Osteocyte (in vitro differentiated cells): ENCODE measurements at places on chromosomes 4 and X. TPM values are rescaled to one million over a fixed set of nuclear protein-coding genes. Genes with fewer than 3 reads are reported as not detected.

DNA sequence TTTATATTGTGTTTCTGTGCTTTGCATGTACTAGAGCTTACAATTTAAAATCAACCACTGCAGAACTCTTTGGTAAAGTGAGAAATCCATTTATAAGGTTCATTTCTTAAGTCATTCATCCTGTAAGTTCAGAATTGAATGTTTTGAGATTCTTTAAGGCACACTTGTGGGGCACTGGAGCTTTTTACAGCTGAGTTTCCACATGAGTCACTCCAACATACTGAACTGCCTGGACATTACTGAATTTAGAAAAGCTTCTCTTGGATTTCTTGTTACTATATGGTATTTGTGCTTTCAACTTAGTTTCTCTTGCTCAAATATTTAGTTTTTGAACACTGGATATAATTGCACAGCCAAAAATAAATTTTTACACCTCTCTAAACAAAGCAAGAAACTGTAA, 226.3 kb downstream of the PACRGL start:
- DNase-seq = no peak

IL15 gene
- 3.8 TPM in 2 replicates for total RNA-seq

SPANXA2 gene
- total RNA-seq = not detected in 2 replicates

DNA sequence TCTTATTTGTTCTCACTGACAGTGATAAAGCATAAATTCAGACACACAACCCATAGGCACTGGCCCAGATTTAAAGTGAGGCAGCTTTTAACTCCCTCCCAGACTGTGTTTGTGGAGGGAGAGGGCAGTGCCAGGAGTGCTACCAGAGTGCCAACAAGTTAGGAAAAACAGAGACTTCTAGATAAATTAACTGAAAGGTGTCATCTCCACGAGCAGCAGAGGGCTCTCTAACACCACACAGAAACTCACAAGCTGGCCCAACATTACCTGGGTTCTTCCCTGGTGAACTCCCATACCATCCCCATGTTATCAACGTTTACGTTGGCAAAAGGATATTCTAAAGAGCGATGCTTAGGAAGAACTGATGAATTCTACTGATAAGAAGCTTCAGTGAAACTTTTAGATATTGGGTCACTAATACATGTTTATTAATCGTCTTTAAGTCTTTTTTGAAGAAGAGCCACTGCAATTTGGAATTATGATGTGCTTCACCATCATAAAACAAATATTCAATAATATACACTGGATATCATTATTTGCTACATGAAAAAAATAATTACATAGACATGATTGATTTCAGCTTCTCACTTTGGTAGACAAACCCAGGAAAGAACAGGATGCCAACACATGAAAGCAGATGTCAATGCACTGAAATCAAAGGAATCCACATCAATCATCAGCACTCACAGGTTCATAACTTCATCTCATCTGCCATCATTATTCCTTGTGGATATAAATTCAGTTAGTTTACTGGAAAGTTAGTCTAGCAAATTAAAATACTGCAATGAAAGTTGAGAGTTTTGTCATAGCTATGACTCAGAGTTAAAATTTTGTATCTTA, 121.2 kb upstream of the NAP1L5 start:
- DNase-seq = no peak

MRPS18C gene
- total RNA-seq = 38.9 and 39.1 TPM in 2 replicates

- no peak for DNase-seq
Measured at GRCh38 chrX:131227608-131228007, 61.5 kb downstream of the IGSF1 start.

SHISA3 gene
- total RNA-seq = 3.9 and 4.9 TPM in 2 replicates

RBM47 gene
- total RNA-seq = 0.11 TPM in 1 of 2 replicates, not detected in the other

DNA sequence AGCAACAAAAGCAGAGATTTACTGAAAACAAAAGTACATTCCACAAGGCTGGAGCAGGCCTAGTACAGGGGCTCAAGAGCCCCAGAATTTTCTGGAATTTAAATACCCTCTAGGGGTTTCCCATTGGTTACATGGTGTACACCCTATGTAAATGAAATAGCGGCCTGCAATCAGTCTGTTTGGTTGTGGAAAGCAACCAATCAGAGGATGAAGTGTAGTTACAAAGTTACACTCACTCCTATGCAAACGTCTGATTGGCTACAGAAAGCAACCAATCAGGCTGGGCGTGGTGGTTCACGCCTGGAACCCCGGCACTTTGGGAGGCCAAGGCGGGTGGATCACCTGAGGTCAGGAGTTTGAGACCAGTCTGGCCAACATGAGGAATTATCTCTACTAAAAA, 13.8 kb upstream of the TXLNG start:
- DNase-seq = no peak

DNA sequence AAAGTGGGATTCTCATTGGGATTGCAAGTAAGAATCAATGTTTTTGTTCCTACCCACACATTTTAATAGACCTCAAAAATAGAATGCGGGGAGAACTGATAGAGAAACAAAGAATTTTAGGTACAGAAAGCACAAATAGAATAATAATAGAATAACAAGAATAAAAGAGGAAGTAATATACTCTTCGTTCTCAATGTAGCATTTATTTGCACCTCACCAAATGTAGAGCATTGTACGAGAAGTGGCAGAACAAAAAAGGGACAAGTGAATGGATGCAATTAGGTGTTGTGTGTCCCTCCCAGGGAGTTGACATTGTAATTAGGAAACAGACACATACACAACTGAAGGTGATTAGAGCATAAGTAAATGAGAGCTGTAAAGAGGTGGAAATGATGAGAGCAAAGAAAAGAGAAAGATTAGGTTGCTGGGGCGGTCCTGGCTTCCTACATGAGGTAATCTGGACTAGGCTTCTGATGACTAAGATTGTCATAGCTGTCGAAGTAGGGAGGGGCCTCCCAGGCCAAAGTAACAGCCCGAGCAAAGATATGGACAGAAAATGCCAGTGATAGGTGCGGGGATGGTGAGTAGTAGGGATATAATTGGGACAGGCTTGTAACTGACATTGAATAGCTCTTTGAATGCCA, 10.4 kb downstream of the RAB9A start:
- no peak for DNase-seq

TBC1D25 gene
- total RNA-seq = 16.4 and 19.9 TPM in 2 replicates

PCYT1B gene
- 1.0 and 1.1 TPM in 2 replicates for total RNA-seq

PAGE2 gene
- not detected in 2 replicates for total RNA-seq

GRCh38 chrX:116009861-116010710, 160.5 kb upstream of the AGTR2 start:
- no peak for DNase-seq

DNA sequence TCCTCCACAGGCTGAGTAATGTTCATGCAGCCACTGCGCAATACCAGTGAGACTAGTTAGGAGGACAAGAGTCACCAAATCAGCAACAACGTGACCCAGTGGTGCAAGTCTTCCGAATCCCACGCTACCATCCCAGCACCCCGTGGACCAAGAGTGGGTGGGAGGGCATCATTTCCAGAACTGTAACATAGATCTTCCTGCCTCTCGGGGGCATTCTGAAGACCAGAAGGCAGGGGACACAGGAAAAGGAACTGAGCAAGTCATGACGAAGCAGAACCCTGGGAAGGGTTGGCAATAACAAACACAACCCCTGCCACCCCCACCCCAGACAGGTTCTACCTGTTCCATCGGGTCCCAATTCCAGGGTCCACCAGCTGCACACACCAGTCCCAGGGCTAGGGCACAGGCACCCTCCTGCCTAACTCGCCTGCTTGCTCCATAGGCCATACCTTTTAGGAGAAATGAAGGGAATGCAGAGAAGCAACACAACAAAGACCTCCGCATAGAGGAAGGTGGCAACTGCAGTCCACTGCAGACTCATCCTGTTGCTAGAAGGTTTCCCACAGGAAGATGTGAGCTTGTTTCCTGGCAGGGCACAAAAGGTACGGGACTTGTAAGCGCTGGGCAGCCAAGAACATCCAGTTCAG, 1.4 kb downstream of the BCAP31 start:
- DNase-seq = no peak

DNA sequence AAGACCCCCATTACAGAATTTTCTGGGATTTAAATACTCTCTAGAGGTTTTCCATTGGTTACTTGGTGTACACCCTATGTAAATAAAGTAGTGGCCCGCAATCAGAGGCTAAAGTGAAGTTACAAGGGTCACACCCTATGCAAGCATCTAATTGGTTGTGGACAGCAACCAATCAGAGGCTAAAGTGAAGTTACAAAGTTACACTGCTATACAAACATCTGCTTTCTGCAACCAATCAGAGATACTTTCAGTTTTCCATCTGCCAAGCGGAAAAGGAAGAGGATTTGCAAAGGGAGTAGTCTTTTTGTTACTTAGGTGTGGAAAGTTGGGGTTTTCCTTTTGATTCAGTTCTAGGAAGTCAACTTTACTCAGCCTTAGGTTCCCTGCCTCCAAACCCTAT, 2.0 kb upstream of the ATRX start:
- DNase-seq = no peak

NR3C2 gene
- total RNA-seq = 0.42 and 0.75 TPM in 2 replicates

GRCh38 chr4:83150653-83151330, 36.3 kb upstream of the PLAC8 start:
- no peak for DNase-seq

BGN gene
- total RNA-seq = 1,581 and 1,633 TPM in 2 replicates

ZNF185 gene
- 8.0 TPM in 2 replicates for total RNA-seq

PRDM5 gene
- 9.4 and 10.2 TPM in 2 replicates for total RNA-seq

GRCh38 chrX:147958291-147958690, 22.8 kb upstream of the FMR1NB start:
- no peak for DNase-seq

DNA sequence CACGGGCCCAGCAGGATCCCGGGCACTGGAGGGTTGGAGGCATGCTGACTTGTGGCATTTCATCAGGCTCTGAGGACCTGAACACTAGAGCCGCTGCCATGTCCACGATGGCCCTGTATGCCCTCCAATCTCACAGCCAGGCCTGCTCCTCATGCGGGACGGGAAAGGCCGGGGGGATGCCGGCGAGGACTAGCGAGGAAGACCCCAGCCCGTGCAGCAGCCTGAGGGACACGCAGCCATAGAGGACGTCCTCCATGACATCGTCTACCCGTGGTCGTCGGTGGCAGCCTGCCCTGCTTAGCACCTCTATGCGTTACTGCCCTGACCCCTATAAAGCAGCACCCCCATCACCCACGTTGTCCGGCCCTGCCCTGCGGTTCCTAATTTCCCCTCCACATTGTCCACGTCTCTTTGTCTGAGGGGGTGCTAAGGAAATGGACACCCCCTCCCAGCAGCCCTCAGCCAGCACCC, 32.6 kb downstream of the HMX1 start:
- peak; percentile 85 for DNase-seq

- no peak for DNase-seq
Measured at GRCh38 chr4:186204103-186204559, 12.8 kb downstream of the CYP4V2 start.

DNA sequence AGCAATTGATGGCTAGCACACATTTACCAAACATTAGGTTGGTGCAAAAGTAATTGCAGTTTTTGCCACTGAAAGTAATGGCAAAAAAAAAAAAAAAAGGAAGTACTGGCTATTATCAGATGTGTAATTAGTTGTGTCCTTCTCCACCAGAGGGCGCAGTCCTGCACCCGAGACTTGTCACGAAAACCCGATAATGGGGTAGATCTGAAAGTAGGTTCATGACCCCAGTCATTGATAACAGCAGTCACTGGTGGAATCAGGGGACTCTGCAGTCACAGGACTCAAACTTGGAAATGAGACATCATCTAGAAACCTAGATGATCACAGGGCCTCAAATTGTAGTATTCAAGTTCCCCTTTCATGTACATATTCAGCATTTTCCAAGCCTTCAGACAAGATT, 13.1 kb upstream of the ACOT9 start:
- DNase-seq = no peak

RTL9 gene
- total RNA-seq = 0.05 TPM in 1 of 2 replicates, not detected in the other

GRCh38 chr4:118351851-118352827, 664 bp downstream of the PRSS12 start:
- DNase-seq = no peak

MAGEE2 gene
- total RNA-seq = not detected in 2 replicates

- no peak for DNase-seq
Measured at GRCh38 chr4:148044089-148044911, 312.4 kb downstream of the ARHGAP10 start.

SSX2 gene
- not detected in 2 replicates for total RNA-seq

- DNase-seq = no peak
Measured at GRCh38 chrX:12955882-12956703, 18.8 kb upstream of the TMSB4X start.

DNA sequence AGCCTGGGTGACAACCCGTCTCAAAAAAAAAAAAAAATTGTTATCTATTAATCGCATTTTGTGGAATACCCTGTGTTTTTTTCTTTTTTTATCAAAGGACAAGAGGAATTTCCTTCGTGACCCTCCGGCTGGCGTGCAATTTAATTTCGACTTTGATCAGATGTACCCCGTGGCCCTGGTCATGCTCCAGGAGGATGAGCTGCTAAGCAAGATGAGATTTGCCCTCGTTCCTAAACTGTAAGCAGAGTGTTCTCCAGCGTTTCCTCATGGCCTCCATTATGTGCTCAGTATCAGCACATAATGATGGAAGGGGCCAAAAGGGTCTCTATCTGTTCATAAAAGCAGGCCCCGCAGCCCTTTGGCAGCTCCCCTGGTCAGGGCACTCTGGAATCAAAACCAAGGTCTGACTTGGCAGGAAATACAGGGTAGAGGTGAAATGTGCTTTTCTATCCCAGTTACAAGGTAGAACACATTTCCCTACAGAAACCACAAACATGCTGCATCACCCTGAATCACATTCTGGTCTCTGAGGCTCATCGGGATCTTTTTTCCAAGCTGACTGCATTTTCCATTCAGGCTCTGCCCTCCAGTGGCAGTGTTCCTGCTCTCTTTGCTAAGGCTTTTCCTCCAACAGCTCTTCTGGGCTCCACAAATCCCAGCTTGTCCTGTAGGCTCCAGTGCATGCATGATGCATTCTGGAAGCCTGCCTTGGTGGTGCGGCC, 24.4 kb downstream of the SYAP1 start:
- DNase-seq = no peak

DNA sequence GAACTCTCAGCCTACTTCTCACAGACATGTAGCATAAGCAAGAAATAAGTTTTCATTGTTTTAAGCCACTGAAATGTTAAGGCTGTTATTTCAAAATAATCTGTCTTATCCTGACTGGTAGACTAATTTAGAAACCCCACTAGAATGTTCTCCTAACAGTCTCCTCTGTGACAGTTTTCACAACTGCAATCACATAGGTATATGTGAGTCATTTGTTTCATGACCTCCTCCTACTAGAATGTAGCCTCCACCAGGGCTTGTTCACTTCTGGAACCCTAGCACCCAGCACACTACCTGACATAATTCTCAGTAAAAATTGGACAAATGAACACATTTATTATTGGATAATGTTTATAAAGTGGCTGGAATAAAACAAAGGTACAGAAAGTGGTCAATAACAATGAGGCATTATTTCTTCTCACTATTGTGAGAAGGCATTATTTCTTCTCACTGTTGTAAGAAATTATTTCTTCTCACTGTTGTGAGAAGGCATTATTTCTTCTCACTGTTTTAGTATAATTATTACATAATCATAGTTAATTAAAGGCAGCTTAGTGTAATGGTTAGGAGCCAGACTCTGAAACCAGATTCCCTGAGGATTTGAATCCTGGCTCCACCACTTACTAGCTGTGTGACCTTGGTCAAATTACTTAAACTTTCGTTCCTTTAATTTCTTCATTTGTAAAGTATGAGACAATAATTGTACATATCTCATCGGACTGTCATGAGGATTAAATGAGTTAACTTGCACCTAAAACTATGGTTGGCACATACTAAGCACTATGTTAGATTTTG, 251.5 kb downstream of the RASL11B start:
- no peak for DNase-seq

GABRE gene
- 0.71 and 1.4 TPM in 2 replicates for total RNA-seq
